ENCODE measurements at places on chromosomes 1 and 21.

DNA sequence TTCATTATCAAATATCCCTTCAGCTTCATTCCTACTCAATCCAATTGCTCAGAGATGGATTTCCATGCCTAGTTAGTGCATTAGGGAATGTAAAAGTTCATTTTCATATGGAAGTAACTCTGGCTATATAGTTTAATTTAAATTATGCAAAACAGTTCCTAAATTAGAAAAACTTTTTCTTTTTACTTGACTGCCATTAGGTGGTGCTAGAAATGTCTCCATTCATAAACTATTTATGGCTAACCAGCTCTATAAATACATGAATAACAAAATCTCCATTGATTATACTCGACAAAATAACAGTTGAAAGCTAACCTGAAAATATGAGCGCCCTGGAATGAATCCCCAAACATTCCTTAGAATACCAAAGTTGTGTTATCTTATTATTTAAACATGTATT lies 311.4 kb downstream of the USH2A start:
- no peak for DNase-seq

- DNase-seq, result peak; percentile 21
These were observed 99.7 kb downstream of the GLIS1 start for GRCh38 chr1:53639251-53639763.

- DNase-seq, result no peak
These were observed 1.7 kb downstream of the PIAS3 start for GRCh38 chr1:145857170-145857569.

DNA sequence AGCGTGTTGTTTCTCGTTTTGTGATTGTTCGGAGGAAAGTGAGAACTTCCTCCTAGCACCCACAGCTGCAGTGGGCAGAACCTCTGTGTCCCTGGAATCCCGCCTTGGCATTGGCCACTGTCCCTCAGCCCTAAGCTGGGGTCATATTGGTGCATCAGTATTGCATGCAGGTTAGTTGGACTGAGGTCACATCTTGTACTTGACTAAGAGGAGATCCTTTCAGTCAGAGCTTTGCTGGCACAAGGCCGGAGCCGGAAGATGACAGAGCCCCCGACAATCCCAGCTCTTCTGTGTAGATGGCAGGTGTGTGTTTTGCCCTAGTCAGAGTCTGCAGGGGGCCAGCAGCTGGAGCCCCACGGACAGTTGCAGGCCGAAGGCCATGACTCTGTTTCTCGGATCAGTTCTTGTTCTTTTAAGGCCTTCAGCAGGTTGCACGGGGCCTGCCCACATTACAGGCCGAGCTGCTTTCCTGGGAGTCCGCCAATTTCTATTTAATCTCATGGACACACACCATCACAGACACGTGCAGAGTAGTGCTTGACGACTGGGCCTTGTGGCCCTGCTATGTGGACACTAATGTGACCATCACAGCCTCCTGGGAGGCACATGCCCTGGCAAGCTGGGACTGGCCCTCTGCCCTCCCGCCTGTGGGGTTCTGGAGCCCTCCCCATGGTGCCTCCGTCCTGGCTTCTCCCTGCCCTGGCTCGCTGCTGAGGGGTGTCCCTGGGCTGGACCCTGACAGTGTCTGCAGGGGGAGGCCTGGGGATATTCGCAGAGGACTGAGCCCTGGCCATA lies 14.9 kb downstream of the SNAP47 start:
- no peak for DNase-seq

DNA sequence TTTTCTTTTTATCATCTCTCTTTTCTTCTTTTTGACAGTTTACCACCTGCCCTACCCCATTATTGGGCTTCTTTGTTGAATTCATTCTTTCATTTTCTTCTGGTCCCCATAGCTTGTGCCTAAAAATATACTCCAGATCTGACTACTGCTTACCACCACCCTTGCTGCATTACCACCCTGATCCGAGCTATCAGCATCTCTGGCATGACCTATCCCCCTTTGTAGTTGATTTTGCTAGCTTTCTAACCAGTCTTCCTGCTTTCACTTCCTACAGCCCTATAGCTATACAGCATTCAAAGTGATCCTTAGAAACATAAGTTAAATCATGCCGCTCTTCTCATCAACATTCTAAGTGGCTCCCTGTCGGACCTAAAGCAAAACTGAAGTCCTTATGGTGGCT lies 59.4 kb upstream of the MPC2 start:
- DNase-seq, result no peak

- DNase-seq, result no peak
These were observed 54.6 kb upstream of the POU2F1 start for GRCh38 chr1:167165948-167166689.

DNA sequence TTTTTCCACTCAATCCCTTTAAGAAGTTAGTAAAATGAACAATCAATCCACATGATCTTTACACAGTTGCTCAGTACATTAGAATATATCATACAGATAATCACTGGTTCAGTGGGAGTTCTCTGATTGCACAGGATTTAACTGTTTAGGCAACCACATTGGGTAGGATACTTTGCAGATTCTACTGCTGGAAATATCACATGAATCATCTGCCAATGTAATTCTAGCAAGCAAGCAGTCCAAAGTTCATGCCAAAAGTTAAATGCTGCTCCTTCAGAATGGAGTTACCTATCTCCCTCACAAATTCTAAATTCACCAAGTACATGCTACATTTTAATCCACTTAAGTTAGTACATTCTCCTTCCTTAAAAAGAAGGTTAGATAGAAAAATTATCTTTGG lies 52.4 kb downstream of the NEGR1 start:
- DNase-seq, result no peak

GRCh38 chr1:110216844-110217444 lies 6.8 kb downstream of the KCNC4 start:
- DNase-seq, result no peak

DNA sequence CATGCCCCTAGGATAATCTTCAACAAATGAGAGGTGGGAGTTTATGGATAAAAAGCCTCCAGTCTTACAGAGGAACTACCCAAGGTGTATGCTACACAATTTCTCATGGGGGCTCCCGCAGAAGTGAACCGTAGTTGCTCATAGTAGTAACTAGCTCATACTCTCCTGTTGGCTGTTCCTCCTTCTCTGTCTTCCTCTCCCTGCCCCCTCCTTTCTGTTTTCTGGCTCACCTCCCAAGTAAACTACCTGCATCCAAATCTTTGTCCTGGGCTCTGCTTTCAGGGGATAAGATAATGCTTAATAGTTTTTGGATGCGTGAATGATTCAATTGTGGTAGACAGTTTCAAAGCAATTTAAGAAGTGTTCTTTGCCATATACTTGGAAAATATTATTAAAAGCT lies 90.1 kb upstream of the ROR1 start:
- no peak for DNase-seq

GRCh38 chr1:29096231-29096886 lies 27.3 kb downstream of the TMEM200B start:
- no peak for DNase-seq

GRCh38 chr21:23792300-23792699 lies 1815.0 kb downstream of the MRPL39 start:
- no peak for DNase-seq

GRCh38 chr1:218348628-218349071 lies 3.5 kb downstream of the TGFB2 start:
- DNase-seq, result no peak

GRCh38 chr1:95384567-95384966 lies 150.6 kb downstream of the RWDD3 start:
- DNase-seq, result peak; percentile 58

- peak; percentile 63 for DNase-seq
These were observed 12.0 kb downstream of the MIIP start for GRCh38 chr1:12031039-12031980.

GRCh38 chr1:117616967-117617366 lies 11.1 kb downstream of the TENT5C start:
- DNase-seq, result no peak

GRCh38 chr1:111756124-111756513 lies 418 bp downstream of the DDX20 start:
- DNase-seq, result no peak

- no peak for DNase-seq
These were observed 15.3 kb downstream of the ERI3 start for GRCh38 chr1:44339731-44340130.

DNA sequence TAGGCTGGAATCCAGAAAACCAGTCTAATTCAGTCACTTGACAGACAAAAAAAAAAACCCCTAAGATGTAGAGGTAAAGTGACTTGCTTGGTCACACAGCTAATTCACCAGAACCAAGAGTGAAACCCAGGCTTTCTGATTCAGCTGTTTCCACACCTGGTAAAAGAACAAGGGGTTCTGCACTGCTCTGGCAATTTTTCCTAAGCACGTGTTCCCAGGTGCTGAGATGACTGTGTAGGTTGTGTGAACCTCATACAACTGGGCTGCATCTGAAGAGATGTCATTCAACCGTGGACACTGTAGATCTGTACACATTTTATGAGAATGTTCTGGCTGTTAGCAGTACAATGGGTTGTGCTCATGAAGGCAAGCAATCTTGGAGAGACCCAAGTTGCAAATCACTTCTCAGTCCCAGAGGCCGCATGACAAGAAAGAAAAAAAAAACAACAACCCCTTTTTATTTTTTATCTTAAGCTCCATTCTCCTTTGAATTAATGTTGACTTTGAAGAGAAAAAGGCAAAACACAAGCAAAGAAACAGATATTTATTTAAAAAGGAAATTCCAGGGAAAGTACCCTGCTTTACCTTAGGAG lies 95.4 kb downstream of the INTS7 start:
- DNase-seq, result peak; percentile 34

DNA sequence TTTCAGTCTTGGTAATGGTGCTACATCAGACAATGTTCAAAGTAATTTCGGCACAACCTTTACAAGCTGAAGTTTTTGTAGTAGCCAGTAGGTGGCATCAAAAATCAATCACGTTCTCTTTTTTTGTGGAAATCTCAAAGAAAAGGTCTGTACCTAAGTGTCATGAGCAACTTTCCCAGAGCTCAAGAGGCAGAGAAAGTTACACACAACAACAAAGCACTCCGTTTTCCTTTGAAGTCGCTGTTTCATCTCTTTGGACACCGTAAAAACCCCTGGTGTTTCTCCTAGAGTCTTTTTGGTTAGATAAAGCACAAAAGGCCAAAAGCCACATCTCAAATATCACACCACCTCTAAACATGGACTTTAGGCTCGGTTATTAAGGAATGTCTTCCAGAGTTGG lies 131.6 kb downstream of the LHX8 start:
- no peak for DNase-seq

- DNase-seq, result no peak
These were observed 1.6 kb upstream of the PANK4 start for GRCh38 chr1:2528016-2528415.

GRCh38 chr1:36523850-36524249 lies 41.1 kb upstream of the CSF3R start:
- DNase-seq, result no peak

DNA sequence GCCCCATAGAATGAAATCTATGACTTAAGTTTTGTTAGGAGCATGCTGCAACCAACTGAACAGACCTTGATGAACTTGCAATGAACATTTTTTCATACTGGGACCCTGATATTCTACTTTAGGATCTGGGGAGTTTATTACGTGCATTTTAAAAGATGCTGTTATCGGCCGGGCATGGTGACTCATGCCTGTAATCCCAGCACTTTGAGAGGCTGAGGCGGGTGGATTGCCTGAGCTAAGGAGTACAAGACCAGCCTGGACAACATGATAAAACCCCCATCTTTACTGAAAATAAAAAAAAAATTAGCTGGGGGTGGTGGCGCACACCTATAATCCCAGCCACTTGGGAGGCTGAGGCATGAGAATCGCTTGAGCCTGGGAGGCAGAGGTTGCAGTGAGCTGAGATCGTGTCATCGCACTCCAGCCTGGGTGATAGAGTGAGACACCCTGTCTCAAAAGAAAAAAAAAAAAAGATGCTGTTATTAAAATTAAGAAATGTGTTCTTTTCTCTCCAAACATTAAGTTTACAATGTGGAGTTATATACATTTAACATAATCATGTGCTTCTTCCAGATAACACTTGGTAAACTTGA lies 7.1 kb downstream of the MPZL1 start:
- no peak for DNase-seq

- DNase-seq, result no peak
These were observed 90.7 kb downstream of the VPS13D start for GRCh38 chr1:12320486-12320885.

DNA sequence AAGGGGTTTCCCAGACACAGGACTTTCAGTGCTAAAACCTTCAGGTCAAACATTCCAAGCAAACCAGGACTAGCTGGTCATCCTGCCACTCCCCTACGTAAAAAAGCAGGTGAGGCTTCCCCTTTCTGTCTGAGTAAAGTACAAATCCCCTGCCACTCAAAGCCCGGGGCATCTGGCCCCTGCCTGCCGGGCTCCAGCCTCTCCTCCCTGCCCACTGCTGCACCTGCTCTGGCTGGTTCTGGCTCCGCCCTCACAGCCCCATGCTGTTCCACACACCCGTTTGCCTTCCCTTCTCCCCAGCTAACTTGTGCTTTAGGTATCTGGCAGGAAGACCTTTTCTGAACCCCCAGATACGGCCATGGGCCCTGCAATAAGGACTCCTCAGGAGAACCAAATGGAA lies 23.3 kb upstream of the S100A7 start:
- no peak for DNase-seq

DNA sequence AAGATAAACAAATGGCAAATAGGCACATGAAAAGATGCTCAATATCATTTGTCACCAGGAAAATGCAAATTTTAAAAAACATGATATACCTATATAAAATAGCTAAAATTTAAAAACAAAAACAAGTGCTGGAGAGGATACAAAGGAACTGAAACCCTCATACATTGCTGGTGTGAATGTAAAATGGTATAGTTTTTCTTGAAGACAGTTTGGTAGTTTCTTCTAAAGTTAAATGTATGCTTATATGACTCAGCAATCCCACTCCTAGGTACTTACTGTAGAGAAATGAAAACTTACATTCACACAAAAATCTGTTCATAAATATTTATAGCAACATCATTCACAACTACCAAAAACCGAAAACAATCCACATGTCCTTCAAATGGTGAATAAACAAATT lies 11.2 kb downstream of the TAF12 start:
- no peak for DNase-seq

- DNase-seq, result no peak
These were observed 88.5 kb downstream of the CEP350 start for GRCh38 chr1:180042988-180043622.

DNA sequence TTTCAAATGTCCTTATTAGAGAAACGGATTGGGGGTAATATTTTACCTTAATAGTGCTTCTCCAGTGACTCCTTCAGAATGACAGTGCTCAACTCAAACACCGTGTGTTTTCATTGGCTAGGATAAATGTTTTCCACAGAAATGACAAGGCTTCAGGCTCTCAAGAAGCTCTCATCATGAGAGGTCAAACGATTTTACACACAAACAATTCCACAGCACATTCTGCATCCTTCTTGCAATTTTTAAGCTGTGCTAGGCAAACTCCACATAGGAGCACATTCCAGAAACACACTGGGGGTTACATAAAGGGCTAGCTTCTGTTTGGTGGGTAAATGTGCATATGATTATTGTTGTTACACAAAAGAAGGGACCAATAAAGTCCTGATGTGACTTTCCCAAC lies 75.5 kb upstream of the IPO9 start:
- DNase-seq, result no peak

- DNase-seq, result no peak
These were observed 398.3 kb downstream of the DUSP10 start for GRCh38 chr1:221343607-221344006.
